ENCODE measurements at places on chromosomes 12 and 14. TPM values are rescaled to one million over a fixed set of nuclear protein-coding genes. Genes with fewer than 3 reads are reported as not detected.

The GALNT9 gene
- not detected for total RNA-seq

The SLC10A1 gene
- total RNA-seq, result not detected

The RGS6 gene
- not detected for total RNA-seq

The OR4E2 gene
- not detected for total RNA-seq

The SLC8A3 gene
- not detected for total RNA-seq

The OR6C70 gene
- not detected for total RNA-seq

The ART4 gene
- not detected for total RNA-seq

The NFYB gene
- total RNA-seq, result 16.5 TPM

The PRB2 gene
- total RNA-seq, result not detected

Data from hair follicle dermal papilla cell (primary cell).